NCI-H2081 (cell line): ENCODE measurements at places on chromosomes 3 and 15.
A peak's percentile ranks its signal among the peaks of the same experiment; 100 is the strongest.

DNA sequence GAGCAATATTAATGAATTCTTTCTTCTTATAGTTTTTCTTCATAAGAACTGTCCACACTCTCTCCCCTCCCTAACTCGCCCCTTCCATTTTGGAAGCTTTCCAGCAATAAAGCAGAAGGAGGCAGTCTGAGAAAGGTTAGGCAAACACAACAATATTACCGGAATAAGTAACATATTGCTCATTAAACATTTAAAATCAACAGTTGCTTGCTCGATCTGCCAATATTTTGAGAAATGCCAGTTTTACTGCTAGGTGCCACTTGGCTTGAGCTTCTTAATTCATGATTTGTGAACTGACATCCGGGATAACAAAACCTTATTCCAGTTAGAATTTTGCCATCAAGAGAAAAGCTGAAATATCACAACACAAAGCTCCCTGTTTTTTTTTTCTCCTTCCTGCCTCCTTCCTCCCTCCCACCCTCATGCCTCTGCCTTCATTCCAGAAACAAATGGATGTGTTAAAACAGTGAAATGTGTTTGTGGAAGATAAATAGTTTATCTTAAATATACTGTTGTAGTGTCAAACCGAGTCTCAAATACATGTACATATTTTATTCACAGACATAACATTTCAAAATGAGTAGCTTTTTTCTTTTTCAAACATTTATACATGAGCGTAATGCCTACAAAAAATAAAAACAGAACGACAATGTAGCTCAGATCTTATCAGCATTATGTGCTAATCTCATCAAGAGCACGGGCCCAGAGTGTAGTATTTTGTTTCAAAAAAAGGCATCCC lies 253.7 kb downstream of the GAP43 start:
- peak; percentile 32 for DNase-seq

DNA sequence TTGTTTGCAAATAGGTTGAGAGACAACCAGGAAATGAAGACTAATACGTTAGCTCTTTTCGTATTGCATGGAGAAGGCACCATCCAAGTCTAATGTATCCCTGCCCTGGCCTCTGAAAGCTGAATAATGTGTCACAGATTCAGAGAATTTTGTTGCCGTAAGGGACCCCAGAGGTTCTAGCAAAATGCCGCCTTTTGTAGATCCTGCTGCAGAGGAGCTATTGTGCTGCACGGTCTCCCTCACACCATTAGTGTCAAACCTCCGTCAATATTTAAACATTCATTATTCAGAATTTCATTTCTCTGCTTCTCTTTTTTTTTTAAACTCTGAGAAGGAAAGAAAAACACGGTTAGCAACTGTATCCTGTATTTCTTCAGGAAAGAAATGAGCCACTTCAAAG lies 238.7 kb downstream of the EPHB1 start:
- DNase-seq = no peak

DNA sequence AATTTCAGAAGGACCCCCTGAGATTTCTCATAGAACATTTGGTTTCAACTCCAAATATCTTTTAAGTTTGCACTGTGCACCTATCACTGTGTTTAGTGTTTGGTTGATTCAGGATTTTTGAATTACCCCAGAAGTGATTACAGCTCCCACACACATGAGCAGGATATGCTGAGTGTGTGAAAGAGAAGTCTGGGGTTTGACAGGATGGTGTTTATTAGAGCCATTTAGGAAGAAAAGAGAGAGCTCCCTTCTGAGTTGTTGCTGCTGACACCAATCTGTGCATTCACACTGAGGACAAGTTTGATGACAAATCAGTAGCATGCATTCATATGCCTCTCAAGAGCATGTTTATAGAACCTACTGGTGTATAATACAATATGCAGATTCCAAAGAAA lies 118.1 kb downstream of the RPL22L1 start:
- DNase-seq = no peak

- DNase-seq = no peak
Measured at GRCh38 chr15:61582092-61582491, 353.0 kb upstream of the RORA start.

- DNase-seq = no peak
Measured at GRCh38 chr3:157979022-157979421, 127.2 kb downstream of the SHOX2 start.

- DNase-seq = peak; percentile 72
Measured at GRCh38 chr3:58463181-58463941, 28.5 kb upstream of the KCTD6 start.

GRCh38 chr3:44983484-44983941 lies 7.5 kb downstream of the EXOSC7 start:
- no peak for DNase-seq

- DNase-seq = no peak
Measured at GRCh38 chr3:16463119-16463518, 50.4 kb downstream of the RFTN1 start.

GRCh38 chr3:24595796-24596195 lies 101.1 kb upstream of the THRB start:
- DNase-seq = no peak

DNA sequence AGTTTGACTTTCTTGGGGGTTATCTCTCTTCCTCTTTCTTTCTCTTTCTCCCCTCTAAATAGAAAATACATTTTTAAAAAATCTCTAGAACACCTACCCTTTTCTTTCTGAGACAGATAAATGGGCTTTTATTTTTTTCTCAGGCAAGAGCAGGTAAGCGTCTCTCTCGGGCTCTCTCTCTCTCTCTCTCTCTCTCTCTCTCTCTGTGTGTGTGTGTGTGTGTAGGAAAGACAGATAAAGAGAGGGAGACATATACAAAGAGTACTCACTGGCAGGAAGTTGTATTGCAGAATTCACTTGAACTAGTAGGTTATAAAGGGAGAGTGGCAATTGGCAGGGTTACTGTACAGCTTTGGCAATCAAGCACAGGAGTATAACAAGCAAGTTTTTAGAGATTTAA lies 118.1 kb upstream of the LSAMP start:
- DNase-seq = no peak
